ENCODE measurements at places on chromosomes 2 and 18.

GRCh38 chr18:54250846-54251261 is 18.5 kb upstream of the POLI start:
- DNase-seq, result no peak

DNA sequence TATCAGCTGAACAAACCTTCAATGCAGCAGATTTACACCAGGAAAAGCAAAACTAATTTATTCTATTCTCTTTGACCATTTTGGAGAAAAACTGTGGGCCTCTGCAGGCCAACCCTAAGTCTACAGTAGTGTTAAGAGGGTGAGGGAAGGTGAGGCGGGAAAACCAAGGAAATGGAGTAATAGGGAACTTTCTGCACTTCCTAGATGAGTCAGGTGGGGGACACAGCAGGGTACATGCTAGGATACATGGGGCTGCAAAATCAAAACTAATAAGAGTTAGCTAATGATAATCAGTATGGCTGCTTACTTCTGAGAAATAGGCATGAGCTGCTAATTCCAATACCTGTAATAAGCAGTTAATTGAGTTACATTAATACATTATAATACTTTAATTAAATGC is 66.0 kb upstream of the PGAP1 start:
- no peak for DNase-seq

- no peak for DNase-seq
Measured at GRCh38 chr2:126801473-126801872, 97.2 kb upstream of the TEX51 start.

DNA sequence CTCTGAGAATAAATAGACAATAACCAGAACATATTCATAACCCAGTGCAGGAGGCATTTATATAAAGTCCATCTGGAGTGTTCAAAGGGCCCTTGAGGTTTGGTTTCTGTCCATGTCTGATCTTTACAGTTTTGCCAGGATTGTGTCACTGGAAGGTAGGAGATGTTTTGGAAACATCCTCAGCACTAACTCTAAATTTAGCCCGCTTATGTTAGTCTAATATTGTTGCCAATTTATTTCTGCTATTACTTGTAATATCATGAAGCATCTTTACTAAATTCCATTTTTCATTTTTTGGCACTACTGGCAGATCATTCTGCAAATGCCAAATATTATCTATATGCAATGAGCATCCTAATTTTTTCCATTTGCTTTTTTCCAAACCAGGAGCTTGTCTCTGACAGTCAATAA is 22.4 kb upstream of the REV1 start:
- no peak for DNase-seq

- no peak for DNase-seq
Measured at GRCh38 chr18:54950221-54950620, 9.0 kb downstream of the CCDC68 start.

Measured in stimulated activated CD8-positive, alpha-beta memory T cell treated with anti-CD3 and anti-CD28 coated beads, Interleukin-15, amount 100 ng/mL, for 4 hours (primary cell).